ENCODE measurements at places on chromosomes 4 and X. TPM values are rescaled to one million over a fixed set of nuclear protein-coding genes. Genes with fewer than 3 reads are reported as not detected.
A peak's percentile ranks its signal among the peaks of the same experiment; 100 is the strongest.

GRCh38 chr4:1767061-1767769 lies 25.9 kb upstream of the FGFR3 start:
- no peak for DNase-seq

- no peak for DNase-seq
Measured at GRCh38 chr4:23163647-23164436, 471.1 kb downstream of the GBA3 start.

DNA sequence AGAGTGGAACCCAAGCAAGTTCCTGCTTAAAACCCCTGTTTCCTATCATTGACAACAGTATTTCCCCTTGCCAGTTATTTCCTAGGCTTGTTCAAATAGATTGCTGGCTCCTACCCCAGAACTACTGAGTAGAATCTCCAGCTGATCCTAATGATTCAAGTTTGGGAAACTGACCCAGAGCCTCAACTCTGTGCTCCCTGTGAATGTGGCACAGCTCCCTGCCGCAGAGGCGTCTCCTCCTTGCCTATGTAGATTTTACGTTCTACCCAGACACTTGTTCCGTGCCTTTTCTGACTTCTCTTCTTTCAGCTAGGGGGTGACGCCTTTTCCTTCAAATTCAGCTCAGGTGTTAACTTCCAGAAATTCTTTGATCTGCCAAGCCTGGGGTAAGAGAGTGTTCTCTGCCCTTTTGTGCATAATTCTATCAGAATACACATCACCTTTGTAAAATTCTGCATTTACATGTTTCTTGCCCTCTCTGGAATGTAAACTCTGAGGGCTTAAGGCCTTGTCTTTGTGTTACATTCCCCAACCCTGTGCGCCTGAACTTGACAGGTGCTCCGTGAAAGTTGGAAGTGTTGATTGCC lies 4.4 kb downstream of the LSM6 start:
- no peak for DNase-seq

DNA sequence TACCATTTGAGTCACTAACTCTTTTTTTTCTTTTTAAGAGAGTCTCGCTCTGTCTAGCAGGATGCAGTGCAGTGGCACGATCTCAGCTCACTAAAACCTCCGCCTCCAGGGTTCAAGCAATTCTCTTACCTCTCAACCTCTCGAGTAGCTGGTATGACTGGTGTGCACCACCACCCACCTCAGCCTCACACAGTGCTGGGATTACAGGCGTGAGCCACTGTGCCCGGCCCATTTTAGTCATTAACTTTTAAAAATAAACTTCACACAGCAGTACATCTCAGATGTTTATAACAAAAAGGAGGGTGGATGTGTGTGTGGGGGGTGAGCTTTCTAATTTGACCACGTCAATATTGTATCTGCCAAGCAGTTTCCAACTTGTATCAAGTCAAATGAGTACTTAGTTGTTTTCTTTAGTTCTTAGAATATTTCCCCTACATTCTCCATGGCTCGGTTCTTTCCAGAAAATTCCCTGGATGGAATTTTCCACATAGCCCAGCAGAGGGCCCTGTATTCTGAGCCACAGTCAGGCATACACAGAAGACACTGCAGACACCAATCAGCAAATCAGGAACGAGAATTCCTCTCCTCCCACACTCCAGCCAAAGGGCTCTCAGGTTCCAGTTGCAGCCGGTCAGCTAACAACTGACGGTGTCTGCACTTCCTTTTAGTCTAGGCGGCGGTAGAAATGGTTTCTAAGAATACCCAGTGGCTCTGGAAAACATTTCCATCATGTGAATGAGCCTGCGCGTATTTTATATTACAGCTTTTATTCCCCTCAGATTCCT lies 20.1 kb upstream of the ARAF start:
- DNase-seq, result peak; percentile 60

DNA sequence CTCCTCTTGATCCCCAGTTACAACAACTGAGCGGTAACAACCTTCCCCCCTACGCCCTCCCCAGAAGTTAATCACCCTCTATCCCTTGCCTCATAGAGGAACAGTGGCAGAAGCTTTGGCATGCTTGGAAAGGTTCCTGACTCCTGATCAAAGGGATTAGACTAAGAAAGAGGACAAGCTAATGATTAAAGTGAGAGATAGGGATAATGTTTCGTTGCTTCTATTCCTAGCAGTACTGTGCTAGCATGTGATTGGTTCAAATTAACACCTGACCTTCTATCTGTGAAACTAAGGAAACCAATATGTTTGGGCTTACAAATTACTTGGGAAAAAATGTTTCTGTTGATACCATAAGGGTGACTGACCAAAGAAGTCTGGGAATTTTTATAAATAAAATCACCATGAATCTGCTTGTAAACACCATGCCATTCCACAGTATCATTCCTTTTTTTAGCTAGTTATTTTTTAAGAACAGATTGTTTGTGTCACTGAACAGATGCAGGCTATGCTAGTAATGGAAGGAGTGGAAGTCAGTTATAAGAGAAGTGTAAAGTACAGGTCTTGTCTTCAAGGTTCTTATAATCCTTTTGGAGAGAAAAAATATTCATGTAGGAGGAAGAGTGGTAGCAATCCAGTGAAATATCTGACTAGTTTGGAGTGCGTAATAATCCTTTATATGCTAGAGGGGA lies 11.3 kb upstream of the ATP1B4 start:
- no peak for DNase-seq

DNA sequence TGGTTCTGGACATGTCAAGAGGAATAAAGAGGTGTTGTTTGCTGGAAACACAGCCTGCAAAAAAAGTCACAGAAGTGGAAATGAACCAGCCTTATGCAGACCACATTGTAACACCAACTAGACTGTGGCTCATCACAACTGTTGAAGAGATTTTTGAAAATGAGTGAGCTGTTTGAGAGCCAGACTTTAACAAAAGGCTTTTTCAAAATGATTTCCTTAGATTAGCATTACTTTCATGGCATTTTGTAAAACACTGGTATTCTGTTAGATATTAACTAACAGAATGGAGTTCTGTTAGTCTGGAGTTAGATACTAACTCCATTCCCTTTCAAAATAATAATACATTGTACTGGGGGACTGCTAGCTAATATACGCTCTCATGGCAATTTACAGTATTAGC lies 60.6 kb upstream of the GABRA2 start:
- DNase-seq, result no peak

DNA sequence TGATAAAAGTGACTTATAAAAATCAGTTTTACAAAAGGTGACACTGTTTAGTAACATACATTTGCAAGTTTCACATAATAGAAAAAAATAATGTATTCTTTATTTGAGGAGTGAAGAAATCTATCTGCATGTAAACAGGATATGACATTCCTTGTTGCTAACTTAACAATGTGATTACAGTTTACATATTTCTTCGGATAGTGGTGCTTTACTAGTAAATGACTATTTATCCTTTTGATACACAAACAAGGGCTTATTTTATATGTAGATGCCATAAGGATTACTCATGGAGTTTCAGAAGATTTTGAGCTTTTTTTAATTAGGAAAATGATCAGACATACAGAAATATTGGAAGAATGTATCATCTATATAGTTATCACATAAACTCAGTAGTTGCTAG lies 126.5 kb downstream of the SLIT2 start:
- DNase-seq, result no peak

DNA sequence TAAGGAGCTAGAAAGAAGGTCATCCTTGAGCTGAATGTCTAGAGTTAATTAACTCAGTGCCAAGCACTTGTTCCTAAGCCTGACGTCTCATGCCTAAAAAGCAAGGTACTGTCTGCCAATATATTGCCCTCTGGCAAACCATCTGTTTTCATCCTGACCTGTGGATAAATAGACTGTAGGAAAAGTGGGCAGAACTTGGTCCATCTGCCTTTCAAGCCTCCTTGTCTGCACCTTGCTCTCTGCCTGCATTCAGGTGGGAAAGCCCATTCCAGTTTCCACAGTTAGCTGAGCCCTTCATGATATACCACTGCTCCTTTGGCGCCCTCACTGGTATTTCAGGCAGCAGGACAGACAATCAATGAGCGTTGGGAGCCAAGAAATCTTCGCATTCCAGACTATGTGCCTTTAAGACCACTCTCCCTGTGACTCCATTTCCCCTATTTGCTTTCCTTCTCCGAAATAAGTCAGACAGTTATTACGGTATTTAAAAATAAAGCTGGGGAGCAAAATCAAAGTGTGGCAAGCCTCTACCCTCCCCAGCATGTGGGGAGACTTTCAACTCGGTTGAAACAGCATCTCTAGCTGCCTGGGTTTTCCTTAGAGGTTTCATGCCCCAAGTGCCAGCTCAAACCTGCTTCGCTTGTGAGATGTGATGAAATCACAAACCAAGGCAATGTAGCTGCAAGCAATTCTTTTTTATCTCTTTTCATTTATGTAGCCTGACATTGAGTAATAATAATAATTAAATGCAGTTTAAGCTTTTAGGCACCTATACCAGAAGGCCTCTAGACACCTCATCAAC lies 2.5 kb upstream of the CCDC149 start:
- no peak for DNase-seq

- no peak for DNase-seq
Measured at GRCh38 chrX:112834031-112834845, 6.4 kb downstream of the AMOT start.

DNA sequence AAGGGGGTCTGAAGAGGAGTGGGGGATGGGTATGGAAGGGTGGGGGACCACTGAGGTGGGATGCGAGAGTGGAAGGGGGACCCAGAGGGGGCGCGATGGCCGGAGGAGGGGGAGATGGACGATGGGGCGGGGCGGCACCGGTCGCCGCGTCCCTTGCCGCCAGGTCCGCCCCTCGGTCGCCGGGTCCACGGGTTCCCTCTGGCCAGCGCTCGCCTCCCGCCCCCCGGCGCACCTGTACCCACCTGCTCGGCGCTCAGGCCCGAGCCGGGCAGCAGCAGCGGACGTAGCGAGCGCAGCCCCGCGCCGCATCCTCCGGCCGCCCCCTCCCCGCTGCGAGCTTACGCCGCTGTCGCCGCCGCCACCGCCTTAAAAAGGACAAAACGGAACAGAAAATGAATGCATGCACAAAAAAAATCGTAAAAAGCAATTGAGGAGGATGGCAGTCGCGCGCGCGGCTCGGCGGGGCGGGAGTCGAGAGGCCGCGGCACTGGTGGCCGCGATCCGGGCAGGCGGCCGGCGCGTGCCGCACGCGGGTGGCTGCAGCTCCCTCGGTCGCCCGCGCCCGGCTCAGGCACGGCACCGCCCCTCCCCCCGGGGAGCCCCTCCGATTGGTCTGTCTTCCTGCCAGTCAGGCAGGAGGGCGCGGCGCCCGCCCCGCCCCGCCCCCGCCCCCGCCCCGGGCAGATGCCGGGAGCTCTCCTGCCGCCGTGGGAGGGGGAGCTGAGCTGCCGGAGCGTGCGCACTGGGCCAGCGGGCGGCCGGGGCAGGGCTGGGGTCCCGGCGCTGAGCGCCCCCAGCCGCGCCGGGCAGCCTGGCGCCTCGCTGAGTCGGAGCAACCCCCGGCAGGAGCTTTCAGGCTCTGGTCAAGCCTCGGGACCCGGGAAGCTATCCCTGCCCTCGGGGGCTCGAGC lies at the start of gene JAKMIP1:
Gene JAKMIP1 (minus strand): TSS at position 539 of the 911 bp plus-strand sequence. CDS start 87,699 bp downstream, outside the sequence.
- DNase-seq, result peak; percentile 43

- no peak for DNase-seq
Measured at GRCh38 chr4:119000400-119000799, 111.7 kb downstream of the SYNPO2 start.

DNA sequence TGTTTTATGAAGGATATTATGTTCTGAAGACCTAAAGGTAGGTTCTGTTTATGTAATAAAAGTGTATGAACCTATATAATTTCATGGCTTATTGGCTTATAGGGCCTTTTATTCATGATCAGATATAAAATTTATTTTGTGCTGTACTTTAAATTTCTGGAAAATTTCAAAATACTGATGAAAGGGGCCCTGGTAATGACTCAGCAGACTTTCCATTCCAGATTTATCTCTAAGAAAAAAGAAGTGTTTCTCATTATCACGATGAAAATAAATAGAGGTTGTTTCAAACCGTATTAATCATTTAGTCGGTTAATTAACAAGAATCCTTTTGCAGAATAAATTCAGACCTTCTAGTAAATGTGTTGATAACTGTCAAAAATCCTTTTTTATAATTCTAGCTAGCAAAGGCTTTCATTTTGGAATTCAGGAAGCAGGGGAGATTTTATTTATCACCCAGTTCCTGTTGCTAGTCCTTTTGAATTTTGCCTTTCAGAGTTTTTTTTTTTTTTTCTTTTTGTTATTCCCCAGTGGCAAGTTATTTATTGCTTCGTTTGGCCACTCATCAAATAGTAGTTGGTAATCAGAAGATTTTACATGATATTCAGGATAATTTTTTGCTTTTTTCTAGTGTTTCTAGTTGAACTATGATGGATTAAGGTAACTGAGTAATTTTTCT lies 5.4 kb upstream of the TAPT1 start:
- DNase-seq, result no peak

GRCh38 chr4:69156913-69157312 lies 57.6 kb downstream of the UGT2B11 start:
- no peak for DNase-seq

GRCh38 chr4:4560136-4560535 lies 18.3 kb upstream of the STX18 start:
- DNase-seq, result no peak

- no peak for DNase-seq
Measured at GRCh38 chr4:18676526-18676915, 655.0 kb upstream of the LCORL start.

GRCh38 chr4:57090079-57090478 lies 20.1 kb downstream of the IGFBP7 start:
- DNase-seq, result no peak

Gene SPANXD
- not detected for polyA plus RNA-seq

Gene GPR78
- polyA plus RNA-seq, result 0.89 TPM

Gene DMD
- polyA plus RNA-seq, result 17.6 TPM

Gene ATOH1
- polyA plus RNA-seq, result not detected

Gene CXCL10
- polyA plus RNA-seq, result 3.7 TPM

Gene VEGFC
- polyA plus RNA-seq, result 19.0 TPM

Gene MTMR8
- polyA plus RNA-seq, result 1.5 TPM

Gene SLC9B1
- polyA plus RNA-seq, result 2.9 TPM

Gene PCYT1B
- polyA plus RNA-seq, result 2.9 TPM
